ENCODE measurements at places on chromosomes 6 and 20.

DNA sequence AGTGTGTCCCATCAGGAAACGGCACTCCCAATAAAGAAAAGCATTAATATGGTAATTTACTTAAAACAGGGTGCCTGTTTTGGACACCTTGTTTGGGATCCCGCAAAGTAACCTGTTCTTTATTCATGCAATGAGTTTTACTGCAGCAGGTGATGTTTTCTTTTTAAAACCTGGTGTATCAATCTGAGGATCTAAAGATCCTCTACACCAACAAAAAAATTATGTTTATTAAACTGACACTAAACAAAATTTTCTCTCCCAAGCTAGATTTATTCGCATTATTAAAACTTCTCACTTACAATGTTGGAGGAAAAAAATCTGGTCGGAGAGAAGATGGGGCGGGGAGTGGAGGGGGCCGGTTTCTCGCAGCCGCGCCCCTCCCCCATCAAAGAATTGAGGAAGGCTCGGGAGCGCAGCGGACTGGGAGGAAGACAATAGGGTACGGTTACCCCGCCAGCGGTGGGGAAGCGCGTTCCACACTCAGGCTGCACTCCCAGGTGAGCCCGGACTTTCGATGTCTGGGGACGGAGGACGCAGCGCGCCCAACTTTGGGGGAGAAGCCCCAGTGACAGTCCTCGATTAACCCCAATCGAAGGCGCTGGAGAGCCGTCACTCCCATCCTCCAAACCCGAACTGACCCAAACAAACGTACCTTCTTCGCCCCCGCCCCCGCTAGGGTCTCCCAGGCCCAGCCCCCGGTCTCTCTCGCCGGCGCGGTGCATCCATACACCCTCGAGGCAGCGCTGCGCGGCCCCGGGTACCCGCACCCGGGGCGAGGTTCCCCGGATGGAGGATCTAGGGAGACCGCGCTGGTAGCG lies 1.3 kb downstream of the CD24 start:
- DNase-seq: no peak

DNA sequence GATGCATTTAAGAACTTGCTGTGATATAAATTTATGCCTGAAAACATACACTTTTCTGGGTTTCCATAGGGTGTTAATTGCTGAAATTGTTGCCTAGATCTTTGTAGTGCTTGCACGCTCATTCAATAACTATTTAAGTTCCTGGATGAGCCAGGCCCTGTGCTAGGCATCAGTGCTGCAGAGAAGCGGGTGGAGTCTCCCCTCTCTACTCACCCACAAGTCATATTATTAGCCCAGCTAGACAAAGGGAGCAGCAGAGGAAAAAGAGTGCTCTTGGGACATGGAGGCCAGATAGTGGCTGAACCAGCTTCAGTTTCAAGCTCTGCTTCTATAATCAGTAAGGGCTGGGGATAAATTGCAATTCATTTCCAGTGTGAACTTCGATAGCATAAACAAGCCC lies 329.1 kb downstream of the TFAP2B start:
- no peak for DNase-seq

DNA sequence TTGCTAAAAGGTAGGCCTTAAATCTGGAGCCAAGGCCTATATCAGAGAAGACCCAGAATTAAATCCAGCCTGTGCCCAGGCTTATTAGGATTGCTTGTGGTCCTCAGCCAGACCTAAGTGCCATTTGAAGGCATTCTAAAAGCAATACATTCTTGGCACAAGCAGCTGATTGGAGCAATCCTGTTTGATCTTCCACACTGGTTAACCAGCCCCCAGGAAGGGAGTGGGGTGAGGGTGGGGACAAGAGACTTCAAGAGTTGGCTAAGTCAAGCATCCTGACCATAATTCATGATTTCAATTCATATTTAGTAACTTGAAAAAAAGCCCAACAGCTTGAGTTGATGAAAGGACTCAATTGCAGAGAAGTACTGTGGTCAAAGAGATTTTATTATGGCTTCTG lies 128.9 kb downstream of the KIF13A start:
- DNase-seq: no peak

GRCh38 chr20:914727-915498 lies 1.2 kb downstream of the ANGPT4 start:
- no peak for DNase-seq

- DNase-seq: no peak
These were observed 82.2 kb downstream of the ANKRD60 start for GRCh38 chr20:58146081-58146745.

DNA sequence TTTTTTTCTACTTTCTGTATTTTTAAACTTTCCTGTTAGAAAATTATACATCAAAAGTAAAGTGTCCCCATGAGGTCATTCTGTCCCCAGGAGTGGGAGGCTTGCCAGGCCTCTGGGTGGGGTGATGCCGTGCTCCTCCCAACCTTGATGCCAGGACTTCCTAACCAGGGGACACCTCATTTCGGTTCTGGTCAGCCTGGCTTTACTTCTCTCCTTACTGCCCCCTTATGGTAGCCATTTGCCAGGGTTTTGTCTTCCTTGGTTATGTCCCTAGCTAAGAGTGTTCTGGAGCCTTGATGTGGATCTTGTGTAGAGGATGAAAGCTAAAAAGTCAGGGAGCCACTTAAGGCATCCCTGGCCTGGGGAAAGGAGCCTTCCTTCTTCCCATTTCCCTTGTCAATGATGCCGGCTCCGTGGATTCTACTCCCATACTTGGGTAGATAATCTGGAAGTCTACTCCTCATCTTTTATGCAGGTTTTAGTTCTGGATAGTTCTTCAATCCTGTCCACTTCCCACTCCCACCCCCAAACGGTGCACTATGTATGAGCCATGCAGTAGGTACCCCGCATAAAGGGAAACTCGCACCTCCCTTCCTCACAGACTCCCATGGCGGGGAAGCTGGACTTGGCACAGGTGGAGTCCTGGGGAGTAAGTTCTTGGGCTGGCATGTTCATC lies 164.1 kb upstream of the SALL4 start:
- peak; percentile 4 for DNase-seq

- no peak for DNase-seq
These were observed 52.7 kb downstream of the TRAF3IP2 start for GRCh38 chr6:111552958-111553357.

DNA sequence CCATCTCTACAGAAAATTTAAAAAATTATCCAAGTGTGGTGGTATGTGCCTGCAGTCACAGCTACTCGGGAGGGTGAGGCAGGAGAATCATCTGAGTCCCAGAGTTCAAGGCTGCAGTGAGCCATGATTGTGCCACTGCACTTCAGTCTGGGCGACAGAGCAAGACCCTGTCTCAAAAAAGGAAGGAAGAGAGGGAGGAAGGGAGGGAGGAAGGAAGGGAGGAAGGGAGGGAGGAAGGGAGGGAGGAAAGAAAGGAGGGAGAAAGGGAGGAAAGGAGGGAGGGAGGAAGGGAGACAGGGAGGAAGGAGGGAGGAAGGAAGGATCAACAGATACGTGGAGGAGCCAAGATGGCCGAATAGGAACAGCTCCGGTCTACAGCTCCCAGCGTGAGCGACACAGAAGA lies 90.1 kb downstream of the ZNF217 start:
- no peak for DNase-seq

DNA sequence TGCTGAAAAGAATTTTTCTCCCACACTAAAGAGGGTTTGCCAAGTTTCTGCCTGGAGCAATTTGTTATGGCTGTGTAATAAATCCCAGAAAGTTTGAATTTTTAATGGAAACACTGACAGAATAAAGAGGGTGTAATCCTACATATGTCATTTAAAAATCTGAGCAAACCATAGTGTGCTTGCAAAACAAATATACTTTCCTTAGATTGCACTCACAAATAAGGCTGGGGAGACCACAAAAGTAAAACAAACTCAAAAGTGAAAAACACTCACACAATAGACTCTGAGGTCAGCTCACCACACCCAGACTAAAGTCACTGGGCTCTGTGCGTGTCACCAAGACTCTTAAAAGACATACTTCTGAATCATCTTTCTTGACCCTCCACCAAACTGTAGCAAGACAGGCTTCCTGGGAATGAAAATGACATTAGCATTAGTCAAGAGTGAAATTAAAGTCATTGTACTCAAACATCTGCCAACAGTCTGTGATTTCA lies 4.8 kb upstream of the ATXN1 start:
- DNase-seq: peak; percentile 34

GRCh38 chr20:53338716-53339115 lies 254.9 kb downstream of the ZNF217 start:
- no peak for DNase-seq

DNA sequence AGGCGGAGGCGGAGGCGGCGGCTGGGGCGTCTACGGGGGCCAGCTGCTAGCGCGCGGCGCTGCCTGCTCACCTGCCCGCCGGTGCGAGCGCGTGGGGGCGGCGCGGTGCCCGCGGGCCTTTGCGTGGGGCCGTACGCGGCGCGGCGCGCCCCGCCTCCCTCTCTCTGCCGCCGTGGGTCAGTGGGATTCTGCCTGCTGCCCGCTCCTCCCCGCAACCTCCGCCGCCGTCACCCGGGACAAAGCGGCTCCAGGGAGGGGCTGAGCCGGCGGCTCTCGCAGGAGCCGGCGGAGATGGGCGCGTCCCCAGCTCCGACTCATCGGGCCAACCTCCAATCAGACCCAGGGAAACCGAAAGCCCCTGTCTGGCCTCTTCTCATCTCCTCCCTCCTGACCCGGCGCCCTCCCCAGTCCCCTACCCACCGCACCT lies at the start of gene RCAN2:
Gene RCAN2, minus strand, starts transcription at position 249 of the 427 bp plus-strand sequence.
- DNase-seq: no peak

DNA sequence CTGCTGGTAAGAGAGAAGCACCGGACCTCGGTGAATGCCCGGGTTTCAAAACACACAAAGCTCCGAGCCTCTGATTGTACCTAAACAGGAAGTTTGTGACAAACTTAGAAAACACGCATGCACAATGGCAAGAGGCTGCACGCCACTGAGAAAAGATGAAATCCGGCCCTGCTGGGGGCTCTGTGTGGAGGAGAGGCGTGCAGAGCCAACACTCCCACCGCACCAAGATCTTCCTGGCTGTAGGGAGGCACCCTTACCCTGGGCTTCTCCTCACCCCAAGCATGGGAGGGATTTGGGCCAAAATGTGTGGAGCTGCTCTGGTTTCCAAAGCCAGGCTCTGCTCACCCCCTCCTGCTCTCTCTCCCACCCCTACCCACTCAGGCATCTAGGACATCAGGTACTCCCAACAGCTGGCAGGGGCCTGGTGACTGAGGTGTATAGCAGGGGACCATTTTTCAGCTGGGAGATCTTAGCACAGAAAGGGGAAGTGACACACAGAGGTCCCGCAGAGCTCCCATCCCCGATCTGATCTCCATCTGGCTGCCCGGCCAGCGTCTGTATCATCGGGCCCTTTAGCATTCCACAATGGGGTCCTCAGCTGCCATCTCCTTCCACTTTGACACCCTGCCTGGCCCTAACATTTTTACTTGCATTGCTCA lies 84.2 kb downstream of the TRERF1 start:
- DNase-seq: no peak

- no peak for DNase-seq
These were observed 36.8 kb upstream of the RGS17 start for GRCh38 chr6:153167907-153168306.

GRCh38 chr6:3805448-3806123 lies 43.6 kb upstream of the FAM50B start:
- no peak for DNase-seq

GRCh38 chr6:131950767-131951575 lies at the start of gene CCN2:
Gene CCN2 (minus strand): TSS chr6:131951372. CDS start chr6:131951172, 200 bp downstream.
- DNase-seq: no peak

All from stimulated activated CD4-positive, alpha-beta T cell treated with anti-CD3 and anti-CD28 coated beads, Interleukin-4, amount 100 ng/mL, for 48 hours (primary cell).